AG04450 (cell line): ENCODE measurements at places on chromosomes 13 and 19. TPM values are rescaled to one million over a fixed set of nuclear protein-coding genes. Genes with fewer than 3 reads are reported as not detected.

TPTE2 gene
- not detected in 2 replicates for polyA plus RNA-seq

DNA sequence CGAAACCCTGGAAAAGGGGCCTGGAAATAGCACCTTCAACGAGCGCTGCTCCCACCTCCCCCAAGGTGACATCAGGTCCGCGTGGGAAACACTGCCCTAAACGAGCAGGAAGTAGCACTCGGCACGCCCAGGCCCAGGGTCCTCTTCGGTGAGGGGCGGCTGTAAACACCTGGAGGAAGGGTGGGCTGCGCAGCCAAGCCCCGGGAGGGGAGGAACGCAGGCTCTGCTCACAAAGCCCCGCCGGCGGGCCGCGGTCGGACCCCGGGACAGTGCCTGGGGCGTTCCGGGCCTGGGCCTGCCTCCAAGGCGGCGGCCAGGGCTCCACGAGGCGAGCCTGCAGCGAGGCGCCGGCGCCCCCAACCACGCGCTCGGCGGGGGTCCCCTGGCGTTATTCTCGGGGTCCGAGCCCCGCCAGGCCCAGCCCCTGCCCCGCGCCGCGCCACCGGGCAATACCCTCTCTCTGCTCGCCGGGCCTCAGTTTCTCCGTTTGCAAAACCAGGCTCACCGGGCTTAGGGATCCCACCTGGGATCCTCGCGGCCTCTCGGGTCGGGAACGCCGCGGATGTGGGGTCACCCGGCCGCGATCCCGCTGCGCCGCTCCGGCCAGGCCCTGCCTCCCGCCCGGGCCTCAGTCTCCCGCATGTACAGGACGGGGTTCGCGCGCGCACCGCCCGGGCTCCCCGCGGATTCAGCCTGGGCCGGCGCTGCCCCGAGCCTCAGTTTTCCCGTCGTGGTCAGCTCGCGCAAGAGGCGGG, 630 bp downstream of the RNF126 start:
- no peak for DNase-seq

- no peak for DNase-seq
Measured at GRCh38 chr13:85603735-85604134, 195.5 kb downstream of the SLITRK6 start.

LRRC63 gene
- polyA plus RNA-seq = not detected in 2 replicates

DNA sequence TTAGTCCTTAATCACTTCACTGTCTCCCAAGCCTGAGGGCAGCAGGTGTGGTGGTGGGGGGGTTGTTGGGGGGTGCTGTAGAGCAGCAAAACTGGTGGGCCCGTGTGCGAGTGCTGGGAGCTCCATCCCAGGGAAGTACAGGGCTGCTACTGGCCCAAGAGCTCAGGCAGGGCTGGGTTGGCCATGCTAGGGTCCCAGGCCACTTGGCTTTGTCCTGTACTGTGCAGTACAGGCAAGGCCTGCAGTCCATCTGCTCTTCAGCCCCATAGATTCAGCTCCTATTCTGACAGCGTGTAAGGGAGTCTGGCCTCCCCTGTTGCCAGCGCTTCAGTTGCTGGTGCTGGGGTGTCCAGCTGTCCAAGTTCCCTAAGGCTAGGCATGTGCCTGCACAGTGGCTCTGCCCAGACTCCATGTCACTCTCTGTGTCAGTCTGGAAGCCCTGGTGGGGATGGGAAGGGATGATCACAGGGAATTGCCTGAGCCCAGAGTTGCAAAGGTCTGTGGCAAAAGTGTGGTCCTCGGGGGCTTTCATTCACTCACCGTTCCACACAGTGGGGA, 1261.7 kb downstream of the EFNB2 start:
- no peak for DNase-seq

GRK1 gene
- polyA plus RNA-seq = not detected in 2 replicates

SLITRK1 gene
- polyA plus RNA-seq = 0.04 and 0.05 TPM in 2 replicates

GRCh38 chr19:41480336-41480735, 37.4 kb downstream of the ERICH4 start:
- DNase-seq = no peak

TEX101 gene
- polyA plus RNA-seq = not detected in 2 replicates

- no peak for DNase-seq
Measured at GRCh38 chr13:79593121-79593520, 112.2 kb downstream of the NDFIP2 start.

GPR183 gene
- 0.06 TPM in 1 of 2 replicates, not detected in the other for polyA plus RNA-seq

GRCh38 chr19:18007044-18007916, 690 bp upstream of the ARRDC2 start:
- DNase-seq = no peak

DNA sequence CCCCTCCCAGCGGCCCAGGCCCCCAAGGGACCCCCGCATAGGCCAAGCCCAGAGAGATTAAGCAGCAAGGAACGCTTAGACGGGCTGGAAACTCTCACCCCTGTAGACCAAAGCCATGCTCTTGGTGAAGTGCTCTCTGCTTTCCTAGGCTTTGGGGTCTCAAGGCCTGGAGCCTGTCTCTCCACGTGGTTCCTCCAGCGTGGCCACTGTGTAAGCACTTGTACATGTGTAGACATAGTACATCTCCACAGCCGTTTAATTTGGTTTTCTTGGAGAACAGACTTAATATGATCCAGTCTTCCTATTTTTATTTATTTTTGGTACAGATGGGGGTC, 1.1 kb downstream of the NUDT19 start:
- no peak for DNase-seq

DNA sequence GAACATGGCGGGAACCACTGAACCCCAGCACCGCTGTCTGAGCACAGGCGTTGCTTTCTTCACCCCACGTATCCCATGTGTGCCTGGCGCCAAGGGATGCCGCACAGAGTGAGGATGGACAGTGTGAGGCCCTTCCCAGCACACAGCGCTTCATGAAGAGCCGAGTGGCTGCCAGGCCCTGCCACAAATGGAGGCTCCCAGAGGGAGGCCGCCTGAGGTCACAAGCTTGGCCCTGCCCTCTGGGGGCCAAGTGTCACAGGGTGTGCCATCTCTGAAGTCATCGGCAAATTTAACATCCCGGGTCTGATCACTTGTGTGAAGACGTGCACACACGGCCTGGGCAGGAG, 24.4 kb downstream of the MPND start:
- DNase-seq = no peak

RNF113B gene
- not detected in 2 replicates for polyA plus RNA-seq

- DNase-seq = no peak
Measured at GRCh38 chr19:19034204-19034624, 811 bp downstream of the ARMC6 start.

USHBP1 gene
- polyA plus RNA-seq = not detected in 2 replicates

- no peak for DNase-seq
Measured at GRCh38 chr13:43432958-43433357, 353.8 kb downstream of the ENOX1 start.

DNA sequence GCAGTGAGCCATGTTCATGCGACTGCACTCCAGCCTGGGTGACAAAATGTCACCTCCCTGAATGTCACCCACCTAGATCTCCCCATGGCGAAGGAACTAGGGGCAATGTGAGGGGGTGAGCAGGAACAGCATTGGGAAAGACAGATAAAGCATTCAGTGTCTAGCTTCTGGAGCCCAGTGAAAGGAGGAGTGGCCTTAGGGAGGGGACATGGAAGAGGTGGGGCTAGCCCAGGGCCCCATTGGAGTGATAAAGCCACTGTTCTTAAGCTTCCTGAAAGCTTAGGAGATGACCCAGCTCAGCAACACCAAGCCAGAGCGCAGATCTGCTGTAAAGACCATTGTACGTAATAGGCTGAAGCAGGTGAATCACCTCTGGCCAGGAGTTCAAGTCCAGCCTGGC, 13.0 kb upstream of the KCNN1 start:
- DNase-seq = no peak

DNA sequence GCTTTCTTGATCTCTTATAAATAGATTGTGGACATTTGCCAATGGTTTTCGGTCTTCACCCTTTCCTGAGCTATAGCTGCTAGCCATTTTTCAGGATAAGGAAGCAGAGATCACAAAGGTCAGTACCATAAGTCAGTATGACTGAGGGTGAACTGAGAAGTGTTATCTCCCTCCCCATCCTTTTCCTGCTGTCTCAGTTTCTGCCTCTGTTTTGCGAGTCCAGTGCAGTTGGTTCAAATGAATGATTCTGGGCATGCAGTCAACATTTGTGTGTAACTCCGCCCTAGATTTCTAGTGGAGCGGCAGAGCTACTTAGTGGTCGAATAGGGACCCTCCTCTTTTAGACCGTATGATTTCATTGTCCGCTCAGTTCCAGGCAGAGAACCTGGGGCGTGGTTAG, 460.8 kb upstream of the ARGLU1 start:
- no peak for DNase-seq

- no peak for DNase-seq
Measured at GRCh38 chr13:26558074-26558805, 757 bp downstream of the WASF3 start.

CFAP97D2 gene
- not detected in 2 replicates for polyA plus RNA-seq

DNA sequence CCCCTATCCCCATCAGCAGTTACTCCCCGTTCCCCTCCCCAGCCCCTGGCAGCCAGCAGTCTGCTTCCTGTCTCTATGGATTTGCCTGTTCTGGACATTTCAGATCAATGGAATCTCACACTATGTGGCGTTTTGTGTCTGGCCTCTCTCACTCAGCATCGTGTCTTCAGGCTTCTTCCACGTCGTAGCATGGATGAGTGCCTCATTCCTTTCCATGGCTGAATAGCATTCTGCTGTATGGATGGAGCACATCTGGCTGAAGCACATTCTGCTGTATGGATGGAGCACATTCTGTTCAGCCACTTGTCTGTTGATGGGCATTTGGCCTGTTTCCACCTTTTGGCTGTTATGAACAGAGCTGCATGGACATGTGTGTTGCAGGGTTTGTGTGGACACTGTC, 29.5 kb downstream of the CRTC1 start:
- no peak for DNase-seq
